ENCODE measurements at places on chromosomes 1 and 21.

DNA sequence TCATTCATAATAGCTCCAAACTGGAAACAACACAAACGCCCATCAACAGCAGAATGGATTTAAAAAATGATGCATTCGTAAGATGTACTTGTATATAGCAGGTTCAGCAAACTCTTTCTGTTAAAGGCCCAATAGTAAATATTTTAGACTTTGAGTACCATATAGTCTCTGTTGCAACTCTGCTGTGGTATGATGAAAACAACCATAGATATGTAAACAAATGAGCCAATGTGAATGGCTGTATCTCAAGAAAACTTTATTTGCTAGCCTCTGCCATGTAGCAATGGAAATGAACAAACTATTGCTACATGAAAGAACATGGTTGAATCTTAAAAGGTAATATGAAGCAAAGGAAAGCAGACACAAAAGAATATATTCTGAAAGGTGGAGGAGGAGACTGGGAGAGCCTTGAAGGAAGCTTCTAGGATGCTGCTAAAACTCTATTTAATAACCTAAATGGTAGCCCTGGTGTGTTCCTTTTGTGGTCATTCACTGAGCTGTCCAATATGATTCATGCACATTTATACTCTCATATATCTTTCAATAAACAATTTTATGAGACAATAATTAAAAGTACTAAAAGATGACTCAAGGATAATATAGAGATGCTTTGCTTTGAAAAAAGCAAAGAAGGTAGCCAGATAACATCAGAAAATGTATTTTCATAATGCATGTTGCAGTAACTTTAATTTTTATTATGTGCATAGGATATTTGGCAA, 29.1 kb upstream of the FMO3 start:
- no peak for DNase-seq

DNA sequence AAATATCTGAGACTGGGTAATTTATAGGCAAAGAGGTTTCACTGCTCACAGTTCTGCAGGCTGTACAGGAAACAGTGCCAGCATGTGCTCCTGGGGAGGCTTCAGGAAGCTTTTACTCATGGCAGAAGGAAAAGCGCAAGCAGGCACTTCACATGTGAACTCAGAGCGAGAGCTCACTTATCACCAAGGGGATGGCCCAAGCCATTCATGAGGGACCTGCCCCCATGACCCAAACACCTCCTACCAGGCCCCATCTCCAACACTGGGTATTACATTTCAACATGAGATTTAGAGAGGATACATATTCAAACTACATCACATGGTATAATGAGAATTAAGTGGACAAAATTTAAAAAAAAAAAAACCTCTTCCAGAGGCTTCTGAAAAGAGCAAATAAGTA, 13.7 kb downstream of the WASF2 start:
- DNase-seq, result no peak

GRCh38 chr1:181264821-181265220, 176.3 kb downstream of the IER5 start:
- no peak for DNase-seq

GRCh38 chr1:44270686-44271628, 57.7 kb downstream of the DMAP1 start:
- DNase-seq, result no peak

DNA sequence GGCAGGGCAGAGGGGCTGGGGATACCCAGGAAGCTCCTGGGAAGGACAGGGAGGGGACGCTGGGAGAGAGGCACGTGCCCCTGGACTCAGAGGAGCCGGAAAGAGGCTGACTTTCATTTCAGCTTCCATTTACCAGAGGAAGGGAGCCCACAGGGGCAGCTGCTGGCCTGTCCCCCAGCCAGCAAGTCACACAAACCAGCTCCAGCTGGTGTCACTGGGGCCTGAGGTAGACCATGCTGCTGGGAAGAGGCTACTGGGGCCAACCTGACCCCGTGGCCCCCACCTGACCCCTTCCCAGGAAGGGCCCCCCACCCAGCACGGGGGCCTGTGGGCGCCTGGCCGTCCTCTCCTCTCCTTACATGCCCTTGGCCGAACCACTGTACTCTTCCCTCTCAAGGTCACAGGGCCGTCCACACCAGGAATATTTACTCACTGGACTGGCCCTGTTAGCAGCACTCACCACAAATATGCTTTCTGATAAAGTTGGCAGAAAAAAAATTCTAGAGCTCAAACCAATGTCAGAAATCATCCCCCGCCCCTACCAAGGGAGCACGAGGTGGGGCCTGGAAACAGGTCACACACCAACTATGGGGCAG, 110.5 kb downstream of the CASZ1 start:
- DNase-seq, result no peak

DNA sequence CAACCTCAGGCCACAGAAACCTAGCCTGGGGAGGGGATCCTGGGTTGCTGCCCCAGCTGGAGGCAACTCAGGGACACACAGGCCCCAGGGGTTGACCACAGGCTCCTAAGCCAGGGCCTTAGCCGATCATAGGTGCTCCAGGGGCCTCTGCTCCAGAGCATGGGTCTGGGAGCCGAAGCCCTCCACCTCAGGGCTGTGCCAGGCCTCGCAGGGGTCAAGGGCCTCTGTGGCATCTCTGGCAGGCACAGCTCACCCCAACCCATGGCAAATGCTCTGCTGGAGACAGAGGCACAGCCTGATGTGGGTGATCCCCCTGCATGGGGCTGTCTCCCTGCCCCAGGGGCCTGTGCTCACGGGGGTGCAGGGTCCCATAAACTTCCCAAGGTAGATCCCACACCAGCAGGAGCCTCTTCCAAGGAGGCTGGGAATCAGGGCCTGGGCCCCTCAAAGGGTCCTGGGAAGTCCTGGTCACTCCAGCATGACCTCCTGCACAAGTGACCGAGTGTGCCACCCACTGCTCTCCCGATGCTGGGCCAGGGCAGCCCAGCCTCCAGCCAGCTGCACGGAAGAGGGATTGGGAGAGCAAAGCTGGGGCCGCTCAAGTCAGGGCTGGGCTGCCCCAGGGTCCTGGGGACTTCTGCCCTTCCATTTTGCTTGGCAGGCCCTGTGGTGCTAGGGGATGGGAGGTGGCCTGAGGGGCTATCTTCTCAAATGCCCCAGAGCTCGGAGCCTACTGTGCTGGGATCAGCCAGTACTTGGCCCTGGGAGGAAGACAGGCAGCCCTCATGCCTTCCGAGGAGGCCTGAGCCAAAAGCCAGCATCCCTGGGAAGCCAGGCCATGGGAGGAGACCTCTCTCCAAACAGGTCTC, 22.2 kb upstream of the PRSS38 start:
- no peak for DNase-seq

DNA sequence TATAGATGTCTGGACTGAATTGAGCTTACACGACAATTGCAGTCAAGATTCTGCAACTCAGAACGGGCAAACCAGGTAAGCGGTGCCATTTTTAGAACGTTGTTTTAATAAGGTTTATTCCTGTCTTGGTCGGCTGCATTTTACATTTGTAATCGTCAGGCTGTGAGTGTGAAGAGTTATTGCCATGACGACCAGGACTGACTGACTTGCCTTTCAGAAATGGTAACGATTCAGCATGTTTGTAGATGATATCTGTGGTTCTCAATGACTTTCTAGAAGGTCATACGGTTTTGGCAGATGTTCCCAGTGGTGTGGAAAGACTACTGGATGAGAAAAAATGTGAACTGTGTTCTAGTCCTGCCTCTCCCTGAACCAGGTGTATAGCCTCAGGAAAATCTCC, 271.3 kb upstream of the B3GALT2 start:
- DNase-seq, result no peak

DNA sequence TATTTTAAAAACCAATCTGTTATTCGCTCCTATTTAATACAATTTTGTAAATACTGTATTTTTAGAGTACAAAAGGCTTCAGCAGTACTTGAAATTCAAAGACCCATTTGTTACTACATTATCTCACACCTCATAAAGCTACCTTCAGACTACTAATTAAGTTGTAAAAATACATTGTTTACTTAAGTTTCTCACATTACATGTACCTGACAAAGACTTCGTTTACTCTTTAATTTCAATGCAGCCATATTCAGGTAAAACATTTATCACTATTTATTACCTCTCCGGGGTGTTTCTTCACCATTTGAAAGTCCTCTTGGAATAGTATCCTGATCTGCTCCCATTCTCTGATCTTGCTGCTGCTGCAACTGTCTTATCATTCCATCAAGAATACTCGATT, 55.2 kb downstream of the BRWD1 start:
- no peak for DNase-seq

DNA sequence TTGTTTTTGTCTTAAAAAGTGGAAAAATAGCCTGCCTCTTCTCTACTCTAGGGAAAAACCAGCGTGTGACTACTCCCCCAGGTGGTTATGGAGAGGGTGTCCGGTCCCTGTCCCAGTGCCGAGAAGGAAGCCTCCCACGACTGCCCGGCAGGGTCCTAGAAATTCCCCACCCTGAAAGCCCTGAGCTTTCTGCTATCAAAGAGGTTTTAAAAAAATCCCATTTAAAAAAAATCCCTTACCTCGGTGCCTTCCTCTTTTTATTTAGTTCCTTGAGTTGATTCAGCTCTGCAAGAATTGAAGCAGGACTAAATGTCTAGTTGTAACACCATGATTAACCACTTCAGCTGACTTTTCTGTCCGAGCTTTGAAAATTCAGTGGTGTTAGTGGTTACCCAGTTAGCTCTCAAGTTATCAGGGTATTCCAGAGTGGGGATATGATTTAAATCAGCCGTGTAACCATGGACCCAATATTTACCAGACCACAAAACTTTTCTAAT, 35.0 kb upstream of the TDRD10 start:
- no peak for DNase-seq

DNA sequence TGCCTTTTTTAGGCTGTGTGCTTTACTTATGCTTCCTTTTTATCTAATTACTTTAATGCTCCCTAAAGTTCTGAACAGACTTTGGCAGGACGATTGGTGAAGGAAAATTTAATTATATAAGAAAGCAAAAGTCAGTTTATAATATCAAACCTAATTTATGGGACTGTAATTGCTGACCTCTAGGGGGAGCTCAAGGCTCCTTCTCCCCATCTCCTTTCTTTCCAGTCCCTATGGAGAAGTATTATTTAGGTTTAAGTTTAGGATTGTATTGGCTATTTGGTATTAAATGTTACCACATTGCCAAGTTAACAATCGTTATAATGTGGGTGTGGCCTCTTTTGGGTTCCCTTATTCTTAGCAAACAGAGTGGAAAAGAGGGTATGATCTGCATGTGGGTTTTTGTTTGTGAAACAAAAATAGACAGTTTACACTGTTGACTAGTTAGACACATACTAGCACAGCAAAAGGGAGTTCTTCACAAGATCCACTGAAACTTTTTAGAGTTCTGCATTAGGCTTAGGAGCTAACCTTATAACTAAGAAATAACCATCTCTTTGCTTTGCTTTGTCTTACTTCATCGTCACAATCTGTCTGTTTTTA, 48.2 kb upstream of the TNFSF4 start:
- DNase-seq, result no peak

GRCh38 chr1:162678439-162678838, 46.2 kb downstream of the DDR2 start:
- DNase-seq, result no peak

DNA sequence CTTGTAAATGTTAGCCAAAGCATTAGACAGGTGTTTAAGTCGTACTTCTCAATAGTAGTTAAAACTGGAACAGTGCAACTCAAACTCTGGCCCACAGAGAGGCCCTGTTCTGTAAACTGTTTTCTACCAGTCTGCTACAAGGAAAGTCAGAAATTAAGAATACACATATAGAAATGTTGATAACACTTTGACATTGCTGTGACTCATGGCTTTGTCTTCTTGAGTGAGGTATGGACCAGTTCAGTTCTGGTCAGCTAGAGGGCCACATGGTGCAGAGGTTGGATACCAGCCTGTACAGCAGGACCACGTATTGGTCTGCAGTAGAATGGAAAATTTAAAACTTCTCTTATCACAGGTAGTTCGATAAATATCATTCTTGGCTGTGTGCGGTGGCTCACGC, 22.3 kb downstream of the ZBTB8B start:
- DNase-seq, result no peak

GRCh38 chr1:211705467-211706091, 30.2 kb upstream of the NEK2 start:
- DNase-seq, result no peak

DNA sequence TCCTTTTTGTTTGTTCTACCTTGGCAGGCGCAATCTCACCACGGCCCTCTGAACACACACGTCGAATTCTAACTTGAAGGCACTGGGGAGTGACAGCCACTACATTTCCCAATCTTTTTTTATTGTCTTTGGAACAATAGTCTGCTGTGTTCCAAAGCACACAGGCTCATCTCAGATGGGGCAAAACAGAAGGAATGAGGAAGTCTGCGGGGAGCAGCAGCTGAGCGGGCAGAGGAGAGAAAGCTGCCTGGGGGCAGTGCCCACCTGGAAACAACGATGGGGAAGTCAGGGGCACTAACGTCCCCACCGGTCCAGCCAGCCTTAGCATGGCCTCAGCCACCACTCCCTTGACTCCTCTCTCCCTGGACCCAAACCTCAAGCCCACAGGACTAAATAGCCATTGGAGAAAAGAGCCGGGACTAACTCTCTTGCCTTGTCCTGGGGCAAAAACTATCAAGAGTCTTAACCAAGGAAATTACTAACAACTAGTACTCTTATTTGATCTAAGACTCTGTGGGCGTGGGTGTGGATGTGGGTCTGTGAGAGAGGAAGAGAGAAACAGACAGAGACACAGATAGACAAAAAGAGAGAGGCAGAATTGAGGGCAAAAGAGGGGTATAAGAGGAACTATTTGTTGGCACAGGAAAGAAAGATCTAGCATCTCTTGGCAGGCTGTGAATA, 34.2 kb downstream of the SYF2 start:
- DNase-seq, result no peak

DNA sequence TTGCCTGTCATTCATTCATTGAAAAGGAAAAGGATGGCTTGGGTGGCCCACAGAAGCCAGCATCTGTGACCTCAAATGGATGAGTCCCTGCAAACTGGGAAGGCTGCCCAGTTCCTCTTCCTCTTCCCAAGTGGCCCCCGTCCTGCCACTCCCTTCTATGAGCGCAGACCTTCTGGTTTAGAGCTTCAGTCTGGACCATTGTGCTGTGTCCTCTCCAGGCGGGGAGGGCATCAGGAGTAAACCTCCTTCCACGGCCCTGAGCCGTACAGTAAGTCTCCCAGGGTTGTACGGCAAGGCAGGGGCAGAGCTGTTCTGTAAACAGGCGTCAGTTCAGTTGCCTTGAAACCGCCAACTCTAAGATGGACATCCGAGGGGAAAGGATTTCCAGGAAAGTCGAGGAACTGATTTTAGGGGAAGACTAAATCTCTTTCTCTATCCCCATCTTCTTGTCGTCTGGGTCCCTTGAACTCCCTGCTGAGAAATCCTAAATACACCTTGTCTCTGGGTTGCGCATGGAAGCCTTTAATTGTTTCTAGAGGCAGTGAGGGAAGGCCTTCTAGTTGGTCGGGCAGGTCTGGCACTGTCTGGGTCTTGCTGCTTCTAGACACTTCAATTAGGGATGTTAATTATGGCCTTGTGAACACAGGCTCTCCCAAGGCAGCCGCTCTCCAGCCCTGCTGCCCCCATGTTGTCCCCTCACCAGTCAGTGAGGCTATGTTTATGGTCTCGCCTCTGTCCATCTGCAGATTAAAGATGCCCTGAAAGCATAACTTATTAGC, 22.1 kb downstream of the SOX13 start:
- no peak for DNase-seq

- DNase-seq, result no peak
Measured at GRCh38 chr1:155052439-155053395, 1.6 kb downstream of the ADAM15 start.

Measured in activated T-cell treated with anti-CD3 and anti-CD28 coated beads for 1 hour (primary cell).